ENCODE measurements at places on chromosomes 6 and 20.

DNA sequence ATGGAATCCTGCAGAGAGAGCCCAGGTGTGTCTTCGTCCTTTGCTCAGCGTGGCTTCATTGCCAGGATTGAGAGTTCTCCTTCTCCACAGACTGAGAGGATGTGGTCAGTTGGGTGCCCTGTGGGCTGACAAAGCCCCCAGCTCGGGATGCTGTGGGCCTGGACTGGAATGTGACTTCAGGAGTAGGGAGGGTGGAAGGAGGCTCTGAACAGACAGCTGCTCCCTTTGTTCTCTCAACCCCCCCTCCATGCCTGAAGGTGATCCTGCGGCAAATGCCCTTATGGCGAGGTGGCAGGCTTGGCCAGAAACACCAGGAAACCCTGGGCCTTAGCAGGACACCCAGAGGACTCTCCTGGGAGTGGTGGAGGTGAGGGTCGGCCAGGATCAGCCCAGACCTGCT, 1.8 kb upstream of the CST5 start:
- DNase-seq, result no peak

- no peak for DNase-seq
Measured at GRCh38 chr6:154139892-154140291, 100.9 kb downstream of the OPRM1 start.

DNA sequence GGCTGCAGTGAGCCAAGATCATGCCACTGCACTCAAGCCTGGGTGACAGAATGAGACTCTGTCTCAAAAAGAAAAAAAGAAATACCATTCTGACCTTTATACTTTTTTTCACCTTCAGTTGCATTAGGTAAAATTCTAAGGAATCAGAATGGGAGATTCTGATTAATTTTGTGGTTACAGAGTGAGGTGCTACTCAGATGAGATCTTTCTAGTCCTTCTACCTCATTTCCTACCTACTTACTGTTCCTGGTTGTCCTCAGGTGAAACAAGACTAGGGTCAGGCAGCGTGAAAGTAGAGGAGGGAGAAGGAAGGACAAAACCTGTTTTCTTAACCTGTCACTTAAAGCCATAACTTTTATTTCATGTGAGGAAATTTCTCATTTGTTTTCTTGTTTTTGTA, 63.7 kb downstream of the MTFR2 start:
- no peak for DNase-seq

DNA sequence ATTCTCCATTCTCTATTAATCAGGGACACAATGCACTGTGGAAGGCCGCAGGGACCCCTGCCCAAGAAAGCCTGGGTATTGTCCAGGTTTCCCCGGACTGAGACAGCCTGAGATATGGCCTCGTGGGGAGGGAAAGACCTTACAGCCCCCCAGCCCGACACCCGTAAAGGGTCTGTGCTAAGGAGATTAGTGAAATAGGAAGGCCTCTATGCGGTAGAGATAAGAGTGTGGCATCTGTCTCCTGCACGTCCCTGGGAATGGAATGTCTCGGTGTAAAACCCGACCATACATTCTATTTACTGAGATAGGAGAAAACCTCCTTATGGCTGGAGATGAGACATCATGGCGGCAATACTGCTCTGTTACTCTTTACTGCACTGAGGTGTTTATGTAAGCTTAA, 15.7 kb upstream of the EIF2S2 start:
- no peak for DNase-seq

GRCh38 chr6:69129046-69129445, 494.0 kb downstream of the ADGRB3 start:
- DNase-seq, result no peak

- no peak for DNase-seq
Measured at GRCh38 chr6:149480502-149481280, 4.1 kb downstream of the ZC3H12D start.

DNA sequence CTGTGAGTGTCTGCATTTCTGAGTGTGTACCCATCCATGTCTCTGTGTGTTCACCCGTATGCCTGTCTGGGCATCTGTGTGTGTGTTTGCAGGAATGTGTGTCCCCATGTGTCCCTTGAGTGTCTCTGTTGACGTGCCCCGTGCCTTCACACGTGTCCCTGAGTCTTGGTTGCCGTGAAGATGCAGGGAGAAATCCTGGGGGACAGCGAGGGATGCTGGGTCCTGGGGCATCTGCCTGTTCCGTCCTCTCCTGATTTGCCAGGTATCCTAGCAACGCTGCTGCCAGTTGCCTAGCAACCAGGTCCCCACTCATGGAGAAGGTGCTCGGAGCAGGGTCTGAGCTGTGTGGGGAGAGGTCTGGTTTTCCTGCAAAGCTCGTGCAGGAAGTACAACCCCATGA, 6.0 kb upstream of the LKAAEAR1 start:
- DNase-seq, result no peak

DNA sequence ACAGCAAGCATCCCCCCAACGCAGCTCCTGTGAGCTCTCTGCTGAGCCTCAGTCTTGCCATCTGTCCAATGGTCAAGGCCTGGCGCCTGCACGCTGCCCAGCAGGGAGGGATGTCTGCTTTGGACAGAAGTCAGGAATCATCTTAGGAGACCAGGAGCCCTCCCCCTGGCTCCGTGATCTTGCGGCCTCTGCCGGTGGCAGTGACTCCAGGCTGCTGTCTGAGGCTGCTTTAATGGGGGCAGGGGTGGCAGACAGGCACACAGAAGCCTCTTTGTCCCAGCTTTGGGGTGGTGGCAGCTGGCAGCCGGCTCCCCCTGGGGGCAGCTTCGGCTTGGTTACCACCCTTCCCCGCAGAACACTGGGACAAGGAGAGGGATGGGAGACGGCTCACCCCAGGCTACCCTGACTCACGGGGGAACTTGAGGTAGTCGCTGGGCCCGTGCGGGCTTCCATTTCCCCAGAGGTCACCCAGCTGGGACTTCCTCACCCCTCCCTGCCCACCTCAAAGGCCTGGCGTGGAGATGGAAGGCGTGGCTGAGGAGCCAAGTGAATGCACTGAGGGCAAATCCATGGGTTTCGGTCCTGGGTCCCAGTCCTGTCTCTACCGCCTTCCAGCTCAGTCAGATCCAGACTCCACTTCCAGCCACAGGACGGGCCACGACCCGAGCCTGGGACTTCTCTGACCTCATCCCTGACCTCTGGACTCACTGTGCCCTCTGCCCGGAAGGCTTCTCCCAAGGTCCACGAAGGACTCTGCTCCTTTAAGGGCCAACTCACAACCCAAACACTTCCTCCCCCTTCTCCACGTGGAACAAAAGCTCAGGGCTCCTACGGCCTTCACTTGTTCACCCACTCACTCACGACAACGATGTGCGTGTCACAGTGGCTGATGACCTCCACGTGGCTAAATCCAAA, 14.8 kb downstream of the PEDS1 start:
- no peak for DNase-seq

DNA sequence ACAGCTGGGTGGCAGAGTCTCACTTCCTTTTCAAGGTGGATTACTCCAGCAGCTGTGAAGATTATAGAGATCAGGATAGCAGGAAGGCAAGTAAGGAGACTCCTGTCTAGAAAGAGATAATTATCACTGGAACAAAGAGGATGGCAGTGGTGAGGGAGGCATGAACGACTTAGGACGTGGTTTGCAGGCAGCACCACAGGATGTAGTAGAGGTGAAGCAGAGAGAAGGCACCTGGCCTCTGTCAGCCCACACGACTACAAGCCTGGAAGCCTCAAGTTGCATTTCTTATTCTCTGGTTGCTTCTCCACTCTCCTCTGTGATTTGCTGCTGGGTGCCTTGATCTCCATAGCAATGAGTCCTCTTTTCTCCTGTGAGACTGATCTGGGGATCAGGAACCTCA, 62.7 kb downstream of the TSHZ2 start:
- DNase-seq, result no peak

DNA sequence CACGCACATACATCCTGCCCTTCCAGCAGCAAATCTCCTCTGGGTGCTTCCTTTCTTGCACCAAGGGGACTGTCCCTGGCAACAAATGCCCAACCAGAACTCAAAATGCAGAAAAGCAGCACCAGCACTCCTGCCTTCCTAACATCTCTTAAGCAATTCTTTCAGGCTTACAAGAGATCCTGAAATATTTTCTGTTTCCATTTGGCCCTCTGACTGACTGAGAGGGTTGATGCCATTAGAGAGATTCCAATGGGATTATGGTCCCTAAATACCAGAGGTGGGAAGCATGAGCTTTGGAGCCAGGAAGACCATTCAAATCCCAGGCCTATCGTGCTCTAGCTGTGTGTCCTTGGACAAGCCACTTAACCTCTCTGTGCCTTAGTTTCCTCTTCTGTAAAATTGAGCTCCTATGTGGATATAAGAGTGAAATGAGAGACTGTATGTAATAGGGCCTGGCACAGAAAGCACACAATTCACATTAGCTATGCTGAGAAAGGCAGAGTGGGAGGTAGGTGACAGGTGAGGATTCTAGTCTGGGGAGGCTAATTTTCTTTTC, 56.8 kb downstream of the PRDM1 start:
- DNase-seq, result no peak

DNA sequence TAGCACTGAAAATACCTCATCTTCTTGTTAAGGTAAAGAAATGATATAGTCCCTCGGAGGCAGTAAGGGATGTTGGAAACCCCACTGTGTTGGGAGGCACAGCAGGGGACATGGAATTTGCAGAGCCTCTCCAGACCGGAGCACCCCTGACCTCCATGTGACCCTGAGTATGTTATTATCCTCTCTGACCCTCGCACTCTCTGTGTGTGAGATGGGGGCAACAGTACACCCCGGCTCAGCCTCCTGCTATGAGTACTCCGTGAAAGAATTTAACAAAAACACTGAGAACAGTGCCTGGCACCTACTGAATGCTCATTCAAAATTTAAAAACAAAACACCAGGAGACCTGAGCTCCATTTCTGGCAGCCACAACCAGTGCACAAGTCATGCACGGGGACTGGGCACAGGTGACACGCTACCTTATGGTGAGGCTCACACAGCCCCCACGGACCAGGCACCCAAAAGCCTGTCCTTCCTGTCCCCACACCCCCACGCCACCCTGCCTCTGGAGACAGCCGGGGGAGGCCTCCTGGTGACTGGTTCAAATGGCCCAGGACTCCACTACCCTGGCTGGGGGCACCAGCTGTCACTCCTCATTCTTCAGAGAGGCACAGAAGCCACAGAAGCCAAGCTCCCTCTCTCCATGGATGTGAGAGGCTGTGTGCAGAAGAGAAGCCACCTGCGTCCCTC, 6.1 kb downstream of the NINL start:
- peak; percentile 22 for DNase-seq

GRCh38 chr6:78363688-78364087, 503.7 kb upstream of the IRAK1BP1 start:
- DNase-seq, result no peak

- DNase-seq, result no peak
Measured at GRCh38 chr6:95578106-95578410, 723 bp downstream of the MANEA start.

DNA sequence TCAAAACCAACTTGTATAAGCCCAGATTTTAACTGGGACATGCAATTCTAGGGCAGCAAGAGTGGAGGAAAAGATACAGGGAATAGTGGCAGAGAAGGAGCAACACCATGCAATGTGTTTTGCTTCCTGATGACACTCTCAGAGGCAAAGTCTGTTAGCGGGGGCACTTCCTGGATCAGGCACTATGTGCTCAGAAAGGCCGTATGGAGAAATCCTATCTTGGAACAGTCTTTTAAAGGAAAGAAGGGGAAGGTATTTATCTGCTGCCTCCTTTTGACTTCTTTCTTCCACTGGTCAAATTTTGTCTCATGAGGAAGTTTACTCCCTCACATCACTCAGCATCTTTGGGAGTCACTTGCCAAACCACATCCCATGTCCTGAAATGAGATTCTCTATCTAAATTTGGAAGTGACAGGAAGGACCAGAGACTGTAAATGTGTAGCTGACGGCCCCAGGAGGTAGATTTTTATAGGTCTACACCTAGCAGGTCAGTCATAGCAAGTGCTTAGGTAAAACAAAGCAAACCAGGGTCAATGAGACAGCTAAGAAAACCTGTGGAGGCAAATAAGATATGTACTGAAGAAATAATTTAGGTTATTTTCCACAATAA, 91.7 kb upstream of the ELOVL5 start:
- DNase-seq, result no peak

DNA sequence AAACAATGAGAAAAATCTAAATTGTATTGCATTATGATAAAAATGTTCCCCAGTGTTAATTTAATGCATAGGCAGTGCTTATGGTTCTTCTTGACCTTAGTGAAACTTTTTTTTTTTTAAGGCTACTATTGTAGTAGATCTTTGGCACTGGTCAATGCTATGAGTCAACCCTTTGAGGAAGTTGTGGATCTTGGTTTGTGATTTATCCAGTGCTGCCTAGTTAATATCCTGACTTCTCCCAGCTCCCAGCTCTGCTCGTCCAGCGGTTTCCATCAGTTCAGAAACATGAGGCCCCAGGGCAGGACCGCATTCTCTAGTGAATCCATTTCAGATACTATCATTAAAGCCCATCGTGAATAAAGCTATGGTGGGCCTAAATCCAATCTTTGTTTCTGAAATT, 364.5 kb upstream of the JARID2 start:
- no peak for DNase-seq
